ENCODE measurements at places on chromosomes 12 and 14.

DNA sequence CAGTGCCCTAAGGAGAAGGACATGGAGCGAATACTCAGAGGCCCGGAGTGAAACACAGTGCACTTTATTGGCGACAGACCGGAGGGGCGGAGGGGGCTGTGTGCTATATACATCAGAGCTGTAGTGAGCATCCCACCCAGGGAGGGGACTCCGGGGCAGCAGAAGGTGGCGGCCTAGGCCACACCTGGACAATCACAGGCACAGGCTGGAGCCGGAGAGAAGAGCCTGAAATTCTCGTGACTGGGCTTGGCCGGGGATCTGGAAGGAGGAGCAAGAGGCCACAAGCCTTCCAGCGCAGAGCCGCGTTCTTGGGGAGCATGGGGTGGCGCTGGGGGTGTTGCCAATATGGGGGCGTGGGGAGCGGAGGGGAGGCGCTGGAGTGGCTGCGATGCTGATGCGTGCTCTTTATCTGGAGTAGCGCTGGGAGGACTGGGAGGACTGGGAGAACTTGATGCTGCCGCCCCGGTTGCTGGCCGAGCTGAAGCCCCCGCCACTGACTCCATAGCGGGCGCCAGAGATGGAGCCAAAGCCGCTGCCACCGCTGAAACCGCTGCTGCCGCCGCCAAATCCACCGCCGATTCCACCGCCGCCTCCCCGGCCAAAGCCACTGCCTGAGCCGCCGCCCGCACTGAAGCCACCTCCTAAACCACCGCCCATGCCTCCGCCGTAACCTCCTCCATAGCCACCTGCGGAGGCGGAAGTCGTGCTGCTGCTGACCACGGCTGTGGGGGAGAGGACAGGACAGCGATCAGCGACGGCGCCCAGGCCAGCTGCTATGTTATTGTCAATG is 6.1 kb downstream of the KRT3 start:
- DNase-seq, result no peak

DNA sequence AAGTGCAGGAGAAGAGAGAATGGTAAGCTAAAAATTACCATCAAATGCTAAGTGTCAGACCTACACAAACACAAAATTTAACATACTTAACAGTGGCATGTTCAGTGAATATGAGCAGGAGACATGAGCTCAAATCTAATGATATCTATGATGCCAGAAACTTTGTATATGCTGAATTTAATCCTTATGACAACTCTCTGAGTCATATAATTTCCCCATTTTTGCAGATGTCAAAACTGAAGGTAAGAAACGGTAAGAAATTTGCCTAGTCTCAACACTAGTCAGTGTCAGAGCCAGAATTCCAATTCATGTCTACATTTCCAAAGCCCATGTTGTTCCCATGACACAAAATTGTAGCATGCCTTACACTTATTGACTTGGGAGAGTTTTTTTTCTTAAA is 375.8 kb downstream of the APAF1 start:
- DNase-seq, result no peak

GRCh38 chr12:2084553-2085296 is 31.9 kb downstream of the CACNA1C start:
- DNase-seq, result no peak

DNA sequence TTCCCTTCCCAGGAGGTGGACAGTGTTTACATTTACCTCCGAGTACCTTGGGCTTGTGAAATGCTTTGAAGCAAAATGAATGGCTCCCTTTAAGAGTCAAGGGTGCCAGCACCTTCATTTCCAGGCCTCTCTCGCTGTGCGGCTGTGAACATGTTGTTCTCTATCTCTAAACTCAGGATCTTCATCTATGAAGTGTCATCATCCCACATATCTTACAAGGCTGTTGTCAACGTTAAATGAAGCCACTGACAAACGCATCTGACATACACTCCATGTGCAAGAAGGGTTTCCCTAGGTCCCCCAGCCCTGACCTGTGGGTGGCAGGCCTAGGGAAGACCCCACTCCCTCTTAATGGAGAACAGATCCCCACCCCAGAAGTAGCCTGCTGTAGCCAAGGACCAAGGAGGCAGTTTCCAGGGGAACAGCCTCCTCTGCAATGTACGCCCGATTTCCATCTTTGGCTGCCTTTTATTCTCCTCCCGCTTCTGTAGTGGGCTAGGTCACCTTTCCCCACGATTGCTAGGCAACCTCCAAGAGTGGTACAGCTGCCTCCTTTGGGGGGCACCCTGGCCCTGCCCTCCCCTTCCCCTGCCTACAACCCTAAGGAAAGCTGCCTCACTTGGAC is 7.6 kb downstream of the ACTN1 start:
- no peak for DNase-seq

GRCh38 chr12:49415521-49415970 is 48.3 kb downstream of the SPATS2 start:
- DNase-seq, result no peak

DNA sequence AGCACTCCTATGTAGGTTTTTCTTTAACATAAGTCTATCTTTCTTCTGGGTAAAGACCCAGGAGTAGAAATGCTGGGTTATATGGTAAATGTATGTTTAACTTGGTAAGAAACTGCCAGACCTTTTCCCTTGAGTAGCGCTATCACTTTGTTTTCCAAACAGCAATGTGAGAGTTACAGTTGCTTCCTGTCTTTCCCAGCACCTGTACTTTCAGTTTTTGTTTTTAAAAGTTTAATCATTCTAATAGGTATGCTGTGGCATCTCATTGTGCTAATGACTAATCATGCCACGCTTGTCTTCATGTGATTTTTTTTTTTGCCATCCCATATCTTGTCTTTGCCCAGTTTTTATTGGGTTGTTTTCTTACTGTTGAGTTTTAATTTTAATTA is 28.1 kb downstream of the GIT2 start:
- DNase-seq, result no peak

DNA sequence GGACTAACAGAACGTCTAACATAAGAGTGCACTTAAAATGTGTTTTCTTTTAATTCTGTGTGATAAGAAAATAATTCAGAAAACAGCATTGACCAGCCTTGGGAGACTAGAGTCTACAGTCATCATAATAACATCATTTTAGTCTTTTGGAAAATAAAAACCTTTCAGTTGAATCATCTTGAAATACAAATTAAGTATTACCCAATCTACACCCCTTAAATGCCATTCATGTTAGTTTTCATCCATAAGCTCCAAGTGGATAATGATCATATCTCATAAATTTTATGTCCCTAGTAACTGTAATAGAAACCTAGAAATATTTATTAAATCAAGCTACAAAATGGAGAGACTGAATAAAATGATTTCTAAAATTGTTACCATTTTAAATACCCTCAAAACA is 32.4 kb downstream of the EPS8 start:
- no peak for DNase-seq

GRCh38 chr12:8027856-8028255 is 4.7 kb upstream of the FOXJ2 start:
- DNase-seq, result no peak

GRCh38 chr12:98999559-98999958 is 354.5 kb downstream of the APAF1 start:
- no peak for DNase-seq

GRCh38 chr12:107356266-107356936 is 263.1 kb upstream of the CRY1 start:
- DNase-seq, result no peak

GRCh38 chr14:58171090-58171489 is 19.1 kb upstream of the ARMH4 start:
- peak; percentile 77 for DNase-seq

GRCh38 chr14:55910601-55911243 is 207.5 kb upstream of the PELI2 start:
- DNase-seq, result no peak

- no peak for DNase-seq
Observed at GRCh38 chr12:57460468-57460784, 841 bp downstream of the GLI1 start.

DNA sequence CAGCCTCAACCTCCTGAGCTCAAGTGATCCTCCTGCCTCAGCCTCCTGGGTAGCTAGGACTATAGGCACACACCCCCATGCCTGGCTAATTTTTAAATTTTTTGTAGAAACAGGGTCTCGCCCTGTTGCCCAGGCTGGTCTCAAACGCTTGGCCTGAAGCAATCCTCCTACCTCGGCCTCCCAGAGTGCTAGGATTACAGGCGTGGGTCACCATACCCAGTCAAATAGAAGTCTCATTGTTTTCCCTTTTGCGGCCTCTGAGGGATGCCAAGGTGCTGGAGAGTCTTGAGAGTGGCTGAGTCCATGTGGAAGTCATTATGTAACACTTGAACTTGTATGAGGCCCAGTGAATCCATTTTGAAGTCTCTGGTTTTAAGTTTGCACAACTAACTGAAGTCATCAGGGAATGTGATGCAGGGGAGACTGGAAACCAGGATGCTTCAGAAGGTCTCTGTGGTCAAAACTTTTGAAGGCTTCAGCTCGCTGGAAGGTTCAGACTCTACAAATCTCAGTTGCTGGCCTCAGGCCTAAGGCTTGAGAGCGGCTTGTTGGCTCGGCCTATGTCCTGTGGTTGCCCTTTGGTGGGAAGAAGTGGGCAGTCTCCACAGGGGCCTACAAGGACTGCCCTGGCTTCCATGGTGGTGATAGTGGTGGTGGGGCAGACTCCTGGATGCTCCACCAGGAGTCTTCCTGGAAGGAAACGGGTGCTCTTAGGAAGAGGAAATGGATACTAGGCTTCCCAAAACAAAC is 29.2 kb downstream of the GALNT16 start:
- no peak for DNase-seq

- no peak for DNase-seq
Observed at GRCh38 chr12:55915482-55915859, 12.2 kb downstream of the PYM1 start.

DNA sequence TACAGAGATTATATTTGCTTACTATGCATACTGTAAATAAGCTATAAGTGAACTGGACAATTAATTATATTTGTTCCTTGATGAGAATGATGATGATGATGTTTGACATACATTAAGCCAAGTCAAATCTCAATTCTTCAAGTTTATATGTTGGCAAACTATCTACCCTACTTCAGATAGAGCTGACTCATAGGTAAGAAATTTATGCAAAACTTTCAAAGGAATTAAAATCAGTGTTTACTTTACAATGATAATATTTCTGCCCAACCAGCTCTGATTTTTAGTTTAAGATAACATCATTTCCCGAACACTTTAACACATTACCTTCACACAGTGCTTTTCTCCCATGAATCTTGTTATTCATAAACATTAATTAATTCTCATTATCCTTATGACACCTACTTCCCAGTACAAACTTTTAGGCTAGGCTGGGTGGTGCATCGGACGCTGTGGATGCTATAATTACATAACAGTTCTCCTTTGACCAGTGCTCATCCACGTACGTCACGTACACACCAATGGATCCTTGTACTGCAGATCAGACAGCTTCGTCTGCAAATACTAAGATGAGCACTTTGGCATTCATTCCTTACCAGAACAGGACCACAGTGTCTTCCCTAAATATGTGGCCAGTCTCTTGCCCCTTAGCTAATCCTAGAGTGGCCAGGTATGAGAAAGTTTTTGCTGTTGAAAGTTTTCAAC is 18.3 kb downstream of the BMP4 start:
- no peak for DNase-seq

GRCh38 chr14:104169699-104170479 is 31.5 kb downstream of the KIF26A start:
- DNase-seq, result no peak
